ENCODE measurements at places on chromosomes 11 and 22.

GRCh38 chr11:2122222-2122906 is 16.8 kb downstream of the IGF2 start:
- no peak for DNase-seq

- no peak for DNase-seq
Observed at GRCh38 chr11:29876192-29876591, 140.6 kb downstream of the KCNA4 start.

- no peak for DNase-seq
Observed at GRCh38 chr22:42959576-42960509, 55.1 kb downstream of the PACSIN2 start.

DNA sequence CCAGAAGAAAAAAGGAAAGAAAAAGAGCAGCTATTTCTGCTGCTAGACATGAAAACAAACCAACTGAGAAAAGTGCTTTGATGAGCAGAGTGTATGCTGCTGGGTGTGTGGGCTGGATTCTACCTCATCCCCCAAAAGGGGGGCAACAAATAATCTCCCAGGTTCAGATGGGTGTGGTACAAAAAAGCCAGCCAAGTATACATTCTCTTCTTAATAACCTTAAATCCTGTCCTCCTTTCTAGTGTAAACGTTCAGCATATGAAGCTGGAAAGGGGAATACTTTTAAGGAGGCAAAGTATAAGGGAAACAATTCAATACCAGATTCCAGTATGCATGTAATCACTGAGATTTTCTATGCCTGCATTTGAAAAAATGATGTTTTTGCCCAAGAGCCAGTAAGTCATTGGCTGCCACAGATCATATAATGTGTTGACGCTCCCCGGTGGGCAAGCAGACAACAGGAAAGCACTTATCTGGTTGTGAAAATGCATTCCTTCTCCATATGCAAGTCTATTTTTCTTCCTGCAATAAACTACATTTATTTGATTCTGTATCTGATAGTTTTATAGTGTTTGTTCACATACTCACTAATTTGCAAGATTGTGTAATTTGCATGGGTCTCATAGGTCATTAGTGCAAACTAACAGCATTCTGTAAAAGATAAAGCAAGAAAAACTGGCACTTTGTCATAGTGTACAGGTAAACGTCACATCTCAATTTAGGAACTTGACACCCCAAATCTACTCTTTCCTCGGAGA is 201.1 kb downstream of the CADM1 start:
- no peak for DNase-seq

DNA sequence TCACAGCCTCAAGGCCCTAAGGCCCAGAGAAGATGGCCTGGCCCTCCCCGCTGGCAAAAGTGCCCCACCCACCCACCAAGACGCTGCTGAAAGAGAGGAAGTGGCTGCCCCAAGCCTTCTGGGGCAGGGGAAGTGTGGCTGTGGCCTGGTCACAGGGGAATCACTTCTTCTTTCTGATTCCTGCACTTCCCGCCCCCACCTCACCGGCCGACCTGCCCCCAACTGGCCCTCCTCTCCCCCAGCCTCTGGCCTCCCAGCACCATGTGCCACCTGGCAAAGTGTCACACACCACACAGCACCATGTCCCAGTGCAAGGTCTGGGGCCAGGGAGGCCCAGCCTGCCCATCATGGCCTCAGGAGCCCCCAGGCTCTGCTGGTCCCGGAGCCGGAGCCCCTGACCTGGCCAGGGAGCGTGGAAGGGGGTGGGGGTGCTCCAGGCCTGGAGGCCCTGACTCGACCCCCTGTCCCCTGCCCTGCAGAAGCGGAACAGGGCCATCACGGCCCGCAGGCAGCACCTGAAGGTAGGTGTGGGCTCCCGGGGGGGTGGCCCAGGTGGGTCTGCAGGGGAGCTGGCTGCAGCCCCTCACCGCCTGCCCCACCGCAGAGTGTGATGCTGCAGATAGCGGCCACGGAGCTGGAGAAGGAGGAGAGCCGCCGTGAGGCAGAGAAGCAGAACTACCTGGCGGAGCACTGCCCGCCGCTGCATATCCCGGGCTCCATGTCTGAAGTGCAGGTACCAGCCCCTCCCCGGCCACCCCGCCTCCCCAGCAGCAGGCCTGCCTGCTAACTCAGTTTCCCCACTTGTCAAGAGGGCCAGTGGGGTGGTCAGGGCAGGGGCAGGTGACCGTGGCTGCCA is 1.4 kb downstream of the TNNI2 start:
- no peak for DNase-seq

DNA sequence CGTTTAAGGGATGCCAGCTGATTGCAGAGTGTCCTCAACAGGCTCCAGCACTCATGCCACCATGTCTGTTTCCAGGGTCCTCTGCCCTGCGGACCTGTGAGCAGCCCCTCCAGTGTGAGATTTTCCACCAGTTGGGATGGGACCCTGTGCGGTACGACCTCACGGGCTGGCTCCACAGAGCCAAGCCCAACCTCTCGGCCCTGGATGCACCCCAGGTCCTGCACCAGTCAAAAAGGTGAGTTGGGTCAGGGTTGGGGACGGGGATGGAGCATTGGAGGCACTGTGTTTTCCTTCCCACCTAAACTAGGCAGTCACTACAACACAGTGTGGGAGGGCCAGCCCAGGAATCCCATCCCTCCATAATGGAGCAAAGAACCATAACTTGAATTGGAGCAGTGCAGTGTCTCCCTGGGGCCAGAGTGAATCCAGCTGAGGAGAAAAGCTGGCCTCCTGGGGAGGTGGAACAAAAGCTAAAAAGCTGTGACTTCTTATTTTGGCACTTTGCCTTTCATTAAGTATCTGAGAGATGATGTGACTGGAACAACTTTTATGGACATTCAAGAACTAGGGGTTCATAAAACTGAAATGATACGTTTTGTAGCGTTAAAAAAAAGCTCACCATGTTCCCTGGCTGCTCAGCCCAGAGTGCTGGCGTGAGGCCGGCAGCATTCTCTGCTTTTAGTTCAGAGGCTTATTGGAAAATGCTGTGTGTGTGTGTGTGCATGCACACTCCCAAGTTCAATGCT is 101.8 kb downstream of the MYO18B start:
- DNase-seq = no peak

GRCh38 chr11:78127403-78127802 is 12.0 kb downstream of the ALG8 start:
- DNase-seq = no peak
